Neuronal stem cell (in vitro differentiated cells): ENCODE measurements at places on chromosomes 11 and 22.
A peak's percentile ranks its signal among the peaks of the same experiment; 100 is the strongest.

GRCh38 chr22:48560836-48561235, 1266.8 kb downstream of the BRD1 start:
- no peak for DNase-seq

- no peak for DNase-seq
These were observed 42.8 kb downstream of the PIWIL3 start for GRCh38 chr22:24731761-24732160.

DNA sequence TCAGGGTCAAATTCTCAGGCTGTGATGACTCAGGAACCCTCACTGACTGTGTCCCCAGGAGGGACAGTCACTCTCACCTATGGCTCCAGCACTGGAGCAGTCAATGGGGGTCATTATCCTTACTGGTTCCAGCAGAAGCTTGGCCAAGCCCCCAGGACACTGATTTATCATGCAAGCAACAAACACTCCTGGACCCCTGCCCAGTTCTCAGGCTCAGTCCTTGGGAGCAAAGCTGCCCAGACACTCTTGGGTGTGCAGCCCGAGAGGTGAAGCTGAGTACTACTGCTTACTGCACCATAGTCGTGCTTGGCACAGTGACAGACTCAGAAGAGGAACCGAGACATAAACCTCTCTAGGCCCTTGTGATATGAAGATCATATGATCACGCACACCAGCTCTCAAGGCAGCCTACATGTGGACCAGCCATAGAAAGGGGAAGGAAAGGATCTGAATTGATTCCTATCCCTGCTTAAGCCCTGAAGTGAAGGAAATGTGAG, 58.2 kb downstream of the ZNF280B start:
- no peak for DNase-seq

- DNase-seq, result no peak
These were observed 3.2 kb upstream of the KCNE3 start for GRCh38 chr11:74470526-74470925.

DNA sequence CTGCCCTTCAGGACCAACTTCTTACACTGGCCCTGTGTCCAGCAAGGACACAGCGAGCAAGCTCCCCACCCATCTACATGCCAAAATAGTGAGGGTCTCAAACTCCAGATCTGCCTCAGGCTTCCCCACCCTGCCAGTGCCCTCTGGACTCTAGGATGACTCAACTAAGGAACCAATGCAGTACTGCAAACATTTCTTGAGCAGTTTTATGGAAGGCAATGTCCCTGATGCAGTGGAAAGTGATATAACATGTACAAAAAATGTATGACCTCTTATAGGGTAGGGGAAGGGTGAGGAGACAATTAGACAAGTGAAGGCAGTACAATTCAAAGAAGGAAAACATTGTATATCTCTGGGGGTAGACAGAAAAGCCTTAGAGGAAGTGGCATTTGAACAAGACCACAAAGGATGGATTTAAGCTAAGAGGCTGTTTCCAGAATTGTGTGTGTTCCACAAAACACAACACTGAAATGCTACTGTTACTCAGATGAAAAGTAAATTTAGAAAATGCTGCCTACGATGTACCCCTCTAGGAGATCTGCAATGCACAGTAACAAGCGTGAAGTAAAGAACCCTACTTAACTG, 47.3 kb downstream of the RAB30 start:
- DNase-seq, result no peak

DNA sequence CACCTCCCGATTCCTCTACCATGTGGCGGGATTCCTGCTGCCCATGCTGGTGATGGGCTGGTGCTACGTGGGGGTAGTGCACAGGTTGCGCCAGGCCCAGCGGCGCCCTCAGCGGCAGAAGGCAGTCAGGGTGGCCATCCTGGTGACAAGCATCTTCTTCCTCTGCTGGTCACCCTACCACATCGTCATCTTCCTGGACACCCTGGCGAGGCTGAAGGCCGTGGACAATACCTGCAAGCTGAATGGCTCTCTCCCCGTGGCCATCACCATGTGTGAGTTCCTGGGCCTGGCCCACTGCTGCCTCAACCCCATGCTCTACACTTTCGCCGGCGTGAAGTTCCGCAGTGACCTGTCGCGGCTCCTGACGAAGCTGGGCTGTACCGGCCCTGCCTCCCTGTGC, 10.5 kb downstream of the CXCR5 start:
- no peak for DNase-seq

GRCh38 chr11:125433454-125434121, 62.5 kb downstream of the FEZ1 start:
- peak; percentile 48 for DNase-seq

DNA sequence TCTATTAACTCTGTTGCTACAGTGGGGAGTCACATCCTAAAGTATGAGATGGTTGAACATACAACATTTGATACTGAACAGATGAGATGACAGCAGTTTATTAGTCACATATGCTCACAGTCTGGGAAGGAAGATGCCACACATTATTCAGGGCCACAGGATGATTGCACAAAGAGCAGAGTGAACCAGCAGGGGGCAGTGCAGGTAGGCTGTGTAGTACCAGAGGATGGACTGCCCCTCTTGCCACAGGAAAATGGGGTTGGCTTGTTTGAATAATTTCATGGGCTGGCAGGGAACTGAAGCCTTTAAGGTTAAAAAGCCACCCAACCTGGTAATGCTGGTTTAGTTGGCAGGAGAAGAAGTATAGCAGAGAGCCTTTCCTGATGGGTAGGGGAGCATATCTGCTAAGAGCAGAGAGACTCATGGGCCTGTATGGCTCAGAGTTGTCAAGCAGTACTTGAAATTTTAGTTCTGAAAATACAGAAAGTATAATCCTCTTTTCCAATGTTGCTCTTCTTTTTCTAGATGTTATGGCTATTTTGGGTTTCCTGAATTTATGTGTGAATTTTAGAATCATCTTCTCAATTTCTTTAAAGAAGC, 180.4 kb upstream of the B3GAT1 start:
- DNase-seq, result peak; percentile 37

- DNase-seq, result no peak
These were observed 163.7 kb upstream of the DDI1 start for GRCh38 chr11:103872748-103873147.

- no peak for DNase-seq
These were observed 987.6 kb downstream of the NTM start for GRCh38 chr11:132357811-132358572.

GRCh38 chr11:88181776-88182175, 6.5 kb upstream of the RAB38 start:
- no peak for DNase-seq

DNA sequence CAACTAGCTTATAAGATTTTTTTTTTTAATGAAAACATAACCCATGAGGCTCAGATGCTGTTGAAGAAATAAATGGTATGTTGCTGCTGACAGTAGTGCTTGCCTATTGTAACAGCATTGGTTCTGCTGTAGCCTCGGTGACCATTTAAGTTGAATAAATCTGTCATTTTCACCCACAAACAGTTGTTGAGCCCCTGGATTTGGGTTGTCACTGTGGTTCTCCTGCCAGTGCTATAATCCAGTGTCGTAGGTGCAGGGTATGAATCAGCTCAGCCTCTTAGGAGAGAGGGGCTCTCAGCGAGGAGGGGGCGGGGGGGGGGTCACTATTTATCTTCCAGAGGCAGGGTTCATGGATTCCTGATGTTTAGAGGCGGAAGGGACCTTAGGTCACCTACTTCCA, 49.9 kb upstream of the HORMAD2 start:
- no peak for DNase-seq

DNA sequence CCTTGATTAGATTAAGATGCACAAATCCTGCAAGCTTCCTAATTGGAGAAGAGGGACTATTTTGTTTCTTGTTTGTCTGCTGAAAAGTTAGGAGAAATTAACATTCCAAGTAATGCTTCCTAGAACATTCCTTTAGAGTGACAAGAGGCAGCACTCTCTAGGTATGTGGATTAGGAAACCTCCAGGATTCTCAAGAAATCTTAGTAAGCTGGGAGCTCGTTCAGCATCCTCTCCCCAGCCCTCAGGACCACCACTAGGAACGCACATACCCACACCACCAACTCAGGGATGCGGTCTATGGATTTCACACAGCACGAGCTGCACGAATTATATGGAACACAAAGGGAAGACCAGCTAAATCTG, 52.9 kb downstream of the NCAPD3 start:
- no peak for DNase-seq

GRCh38 chr22:38208551-38208968, 6.8 kb downstream of the MAFF start:
- DNase-seq, result no peak

GRCh38 chr11:62512961-62513360, 33.6 kb downstream of the AHNAK start:
- DNase-seq, result no peak

DNA sequence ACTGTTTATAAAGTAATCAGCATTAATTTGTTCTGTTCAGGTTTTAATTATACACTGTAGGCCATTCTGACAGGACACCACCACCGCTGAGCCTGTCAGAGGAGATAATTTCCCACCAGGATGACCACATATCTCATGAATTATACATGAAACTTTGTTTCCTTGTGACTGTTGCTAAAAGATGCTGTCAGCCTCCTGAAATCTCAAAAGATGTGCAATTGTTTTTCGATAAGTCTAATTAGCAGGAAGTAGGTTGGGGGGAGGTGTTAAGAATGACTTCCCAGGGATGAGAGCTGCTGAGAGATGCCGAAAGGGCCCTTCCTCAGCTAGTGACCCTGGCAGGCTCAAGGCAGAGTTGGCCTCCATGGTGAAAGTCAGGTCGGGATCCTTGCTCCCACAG, 485.4 kb downstream of the SOX6 start:
- no peak for DNase-seq

- DNase-seq, result no peak
These were observed 80.2 kb downstream of the DSCAML1 start for GRCh38 chr11:117716521-117717440.

DNA sequence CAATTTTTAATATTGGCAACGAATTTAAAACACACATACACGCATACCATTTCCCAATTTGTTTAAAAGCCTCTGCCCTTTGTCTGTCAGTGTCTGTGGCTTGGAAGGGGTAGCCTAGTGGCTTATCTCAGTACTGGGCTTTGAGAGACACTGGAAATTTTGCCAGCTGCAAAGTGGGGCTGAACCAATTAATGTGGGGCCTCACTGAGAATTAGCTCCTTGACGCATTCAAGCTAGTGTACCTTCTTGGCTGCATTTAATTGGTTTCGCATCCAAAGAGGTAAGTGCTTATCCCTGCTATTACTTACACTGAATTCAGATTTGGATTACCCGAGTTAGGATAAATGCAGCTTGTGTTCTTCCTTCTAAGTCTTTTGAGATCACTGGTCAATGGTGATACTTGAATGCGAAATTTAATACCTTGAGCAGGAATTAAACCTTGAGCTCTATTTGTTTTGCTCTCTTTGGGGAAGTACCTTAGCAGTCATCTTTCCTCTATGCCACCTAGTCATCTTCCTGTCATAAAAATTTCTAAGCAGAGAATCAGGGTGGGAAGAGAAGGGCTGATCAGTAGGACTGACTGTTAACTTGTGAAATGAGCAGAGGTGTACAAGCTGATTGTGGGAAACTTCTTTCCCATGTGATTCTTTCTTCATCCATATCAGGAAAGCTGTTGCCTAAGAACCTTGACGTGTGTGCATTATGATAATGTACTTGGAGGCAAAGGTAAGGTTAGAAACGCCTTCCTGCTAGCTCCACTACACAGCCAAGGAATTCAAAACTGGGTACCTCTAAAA, 187.7 kb upstream of the E2F8 start:
- no peak for DNase-seq

GRCh38 chr11:17694494-17695110, 24.8 kb upstream of the MYOD1 start:
- no peak for DNase-seq

DNA sequence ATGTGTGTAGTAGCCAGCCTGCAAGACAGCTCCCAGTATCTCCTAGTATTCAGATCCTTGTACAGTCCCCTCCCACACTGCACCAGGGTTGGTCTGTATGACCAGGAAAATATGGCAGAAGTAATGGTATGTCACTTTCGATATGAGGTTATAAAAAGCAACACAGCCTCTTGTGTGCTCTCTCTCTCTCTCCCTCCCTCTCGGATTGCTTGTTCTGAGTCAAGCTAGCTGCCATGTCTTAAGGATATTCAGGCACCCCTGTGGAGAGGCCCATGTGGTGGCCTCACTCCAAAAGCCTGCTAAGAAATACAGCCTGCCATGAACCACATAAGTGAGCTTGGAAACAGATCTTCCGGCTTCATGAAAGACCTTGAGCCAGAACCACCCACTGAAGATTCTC, 25.4 kb downstream of the FXYD6 start:
- DNase-seq, result no peak

DNA sequence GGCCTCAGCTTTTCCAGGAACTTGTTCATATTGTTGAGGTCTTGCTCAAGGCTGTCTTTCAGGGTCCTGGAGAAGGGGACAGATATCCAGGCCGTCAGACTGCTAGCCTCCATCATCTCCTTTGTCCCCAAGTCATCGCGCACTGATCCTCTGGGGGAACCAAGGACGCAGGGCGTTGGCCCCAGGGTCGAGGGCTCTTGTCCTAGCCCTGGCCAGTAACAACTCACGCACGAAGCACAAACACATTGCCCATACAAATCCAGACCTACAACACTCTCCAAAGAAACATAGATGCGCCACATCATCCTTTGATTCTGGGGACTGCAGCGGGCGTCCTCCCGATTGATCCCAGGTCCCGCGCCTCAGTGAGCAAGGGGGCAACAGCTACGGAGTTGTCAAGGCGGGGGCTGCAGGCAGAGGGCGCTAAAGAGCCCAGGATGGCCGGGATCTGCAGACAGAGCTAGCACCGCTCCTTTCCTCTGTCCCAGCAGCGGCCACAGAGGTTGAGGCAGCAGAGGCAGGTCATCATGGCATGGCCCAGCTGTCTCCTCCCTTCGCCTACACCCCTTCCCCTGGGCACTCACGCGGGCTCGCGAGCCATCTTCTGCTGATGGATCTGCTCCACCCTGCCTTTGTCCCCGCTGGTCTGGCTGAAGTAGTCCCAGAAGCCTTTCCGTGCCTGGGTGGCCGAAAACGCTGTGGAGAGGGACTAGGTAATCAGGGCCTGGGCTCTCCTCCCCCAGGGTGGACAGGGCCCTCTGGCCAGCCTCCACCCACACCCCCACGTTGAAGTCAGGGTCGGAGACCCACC, 472 bp downstream of the APOA5 start:
- peak; percentile 76 for DNase-seq

DNA sequence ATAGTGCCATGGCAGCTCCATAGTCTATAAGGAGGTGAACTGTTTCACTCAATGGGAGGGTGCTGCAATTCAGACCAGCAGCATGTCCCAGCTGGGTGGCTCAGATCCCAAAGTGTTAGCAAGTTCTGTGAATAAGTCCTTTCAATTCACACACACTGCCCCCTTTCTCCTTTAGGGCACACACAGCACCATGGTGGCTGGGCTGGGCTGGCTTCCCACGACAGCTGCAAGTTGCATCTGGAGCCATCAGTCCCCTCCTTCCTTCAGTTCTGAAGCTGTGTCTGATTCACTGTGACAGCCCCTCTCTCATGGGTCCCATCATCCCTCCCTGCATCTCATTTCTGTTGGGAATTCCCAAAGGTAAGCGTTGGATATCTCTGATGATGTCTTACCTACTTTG, 324.1 kb upstream of the NCAM1 start:
- DNase-seq, result no peak
